Fibroblast of skin of scalp (primary cell): ENCODE measurements at places on chromosomes 7 and 10.

DNA sequence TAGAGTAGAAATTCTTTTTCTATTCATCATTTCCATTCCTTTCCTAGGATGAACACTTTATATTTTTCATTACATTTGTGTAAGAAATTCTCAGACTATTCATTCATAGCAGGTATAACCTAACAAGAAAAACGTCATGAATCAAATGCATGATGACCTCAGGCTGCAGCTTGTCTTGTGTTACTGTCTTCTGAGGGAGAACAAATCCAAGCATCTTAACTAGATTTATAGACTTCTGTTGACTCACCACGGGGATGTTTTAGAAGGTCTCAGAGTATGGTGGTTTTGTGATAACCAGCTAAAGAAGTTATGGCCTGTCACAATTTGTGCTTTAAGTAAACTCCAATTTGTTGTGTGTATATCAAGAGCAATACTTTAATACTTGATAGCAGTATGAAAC lies 102.7 kb downstream of the ANKRD7 start:
- no peak for DNase-seq

DNA sequence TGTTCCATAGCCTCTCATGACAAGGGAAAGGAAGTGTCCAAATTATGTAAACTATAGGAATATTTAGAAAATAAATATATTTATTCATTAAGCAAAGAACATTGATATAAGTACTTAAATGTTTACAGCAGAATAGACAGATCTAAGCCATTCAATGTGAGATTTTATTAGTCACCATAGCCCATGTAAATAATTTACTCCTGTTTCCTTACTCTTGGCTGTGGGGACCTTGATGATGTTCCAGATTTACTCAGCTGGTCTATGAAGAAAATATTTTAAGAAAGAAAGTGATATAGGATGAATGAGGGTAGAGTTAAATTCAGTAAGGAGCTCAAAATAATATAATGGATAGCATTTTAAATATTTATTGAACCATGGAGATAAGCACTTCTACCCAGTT lies 442.6 kb upstream of the KLF6 start:
- no peak for DNase-seq

DNA sequence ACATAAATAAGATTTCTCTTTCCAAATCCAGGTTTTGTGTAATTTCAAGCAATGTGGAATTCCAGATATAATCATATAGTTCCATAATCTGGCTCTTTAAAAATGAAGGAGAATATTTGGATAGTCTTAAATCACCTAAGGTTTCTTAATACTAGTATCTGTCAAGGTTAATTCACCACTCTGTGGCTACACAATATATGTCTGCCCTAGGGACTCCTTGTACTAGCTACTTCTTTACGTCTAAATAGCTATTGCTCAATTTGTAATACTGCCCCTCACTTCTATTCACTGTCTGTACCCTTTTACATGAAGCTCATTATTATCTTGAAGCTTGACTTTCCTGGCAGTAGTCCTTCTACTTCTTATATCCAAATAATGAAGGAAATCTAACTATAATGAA lies 47.2 kb downstream of the CACNA2D1 start:
- no peak for DNase-seq

- no peak for DNase-seq
Observed at GRCh38 chr7:77244222-77244934, 44.8 kb upstream of the FGL2 start.

DNA sequence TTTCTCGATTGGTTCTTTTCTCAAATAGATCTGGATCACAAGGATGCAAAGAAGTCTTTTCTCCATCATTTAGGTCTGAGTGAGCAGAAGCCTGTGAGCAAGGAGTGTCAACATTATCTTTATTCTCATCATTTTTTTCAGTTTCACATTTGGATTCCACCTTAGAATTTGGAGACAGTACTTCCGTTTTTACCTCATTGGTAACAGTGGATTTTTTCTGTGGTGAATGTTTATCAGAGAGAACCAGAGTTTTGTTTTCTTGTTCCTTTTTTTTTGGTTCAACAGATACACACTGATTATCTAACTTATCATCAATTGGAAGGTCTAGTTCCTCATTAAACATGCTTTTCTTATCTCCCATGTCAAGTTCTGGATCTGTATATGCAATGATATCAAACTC lies 151.3 kb downstream of the GALNT11 start:
- DNase-seq, result no peak

- DNase-seq, result no peak
Observed at GRCh38 chr10:1540144-1540543, 197.2 kb downstream of the ADARB2 start.

GRCh38 chr7:43192806-43193460 lies 80.5 kb downstream of the HECW1 start:
- no peak for DNase-seq

DNA sequence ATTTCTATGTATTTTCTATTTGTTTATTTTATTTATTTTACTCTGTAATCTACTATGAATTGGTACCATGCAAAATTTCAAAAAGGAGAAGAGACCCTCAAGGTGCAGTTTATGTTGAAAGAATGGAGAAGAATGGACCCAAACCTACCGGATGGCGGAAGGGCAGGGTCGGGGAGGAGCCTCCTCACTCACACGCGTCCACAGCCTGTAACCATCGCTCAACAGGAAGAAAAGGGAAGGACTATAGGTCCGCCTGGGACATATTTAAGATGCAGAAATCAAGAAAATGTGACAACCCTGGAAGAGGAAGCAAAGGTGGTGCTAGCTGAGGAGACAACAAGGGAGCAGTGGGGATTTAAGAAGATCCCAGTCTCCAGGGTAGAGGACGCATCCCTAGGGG lies 158.4 kb downstream of the COBL start:
- no peak for DNase-seq

- no peak for DNase-seq
Observed at GRCh38 chr10:35554036-35554435, 51.1 kb upstream of the GJD4 start.

DNA sequence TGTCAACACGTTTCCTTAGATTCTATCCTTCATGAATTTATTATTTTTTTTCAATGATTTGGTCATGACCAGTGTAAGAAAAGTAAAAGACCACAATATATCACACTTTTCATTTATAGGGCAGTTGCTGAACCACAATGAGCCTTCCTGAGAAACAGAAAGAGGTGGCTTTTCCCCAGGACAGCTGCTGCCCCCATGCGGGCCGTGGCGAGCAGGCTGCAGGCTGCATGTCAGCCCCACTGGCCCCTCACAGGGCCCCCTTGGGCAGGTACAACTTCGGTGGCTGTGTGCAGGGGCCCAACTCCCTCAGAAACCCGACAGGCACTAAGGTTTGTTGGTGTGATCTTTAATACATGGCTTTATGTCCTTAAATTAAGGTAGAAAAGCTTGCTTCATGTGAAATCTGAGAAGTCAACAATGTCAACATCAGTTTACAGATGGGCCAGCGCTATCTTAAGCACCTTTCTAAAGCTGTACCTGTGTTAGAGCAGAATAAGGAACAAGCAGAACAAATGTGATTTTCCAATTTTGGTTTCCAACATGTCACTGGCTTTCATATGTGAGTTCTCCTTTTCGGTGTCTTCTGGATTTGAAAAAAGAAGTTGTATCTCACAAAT lies 10.6 kb downstream of the BEND7 start:
- DNase-seq, result no peak
